ENCODE measurements at places on chromosomes 12 and 14.
A peak's percentile ranks its signal among the peaks of the same experiment; 100 is the strongest.

GRCh38 chr12:113299619-113300237 is 35.2 kb downstream of the SLC8B1 start:
- peak; percentile 39 for DNase-seq

GRCh38 chr14:94486883-94487282 is 10.9 kb upstream of the SERPINA9 start:
- no peak for DNase-seq

GRCh38 chr12:22321638-22322037 is 12.9 kb downstream of the ST8SIA1 start:
- no peak for DNase-seq

- no peak for DNase-seq
These were observed 844.3 kb downstream of the GALC start for GRCh38 chr14:87148655-87149054.

DNA sequence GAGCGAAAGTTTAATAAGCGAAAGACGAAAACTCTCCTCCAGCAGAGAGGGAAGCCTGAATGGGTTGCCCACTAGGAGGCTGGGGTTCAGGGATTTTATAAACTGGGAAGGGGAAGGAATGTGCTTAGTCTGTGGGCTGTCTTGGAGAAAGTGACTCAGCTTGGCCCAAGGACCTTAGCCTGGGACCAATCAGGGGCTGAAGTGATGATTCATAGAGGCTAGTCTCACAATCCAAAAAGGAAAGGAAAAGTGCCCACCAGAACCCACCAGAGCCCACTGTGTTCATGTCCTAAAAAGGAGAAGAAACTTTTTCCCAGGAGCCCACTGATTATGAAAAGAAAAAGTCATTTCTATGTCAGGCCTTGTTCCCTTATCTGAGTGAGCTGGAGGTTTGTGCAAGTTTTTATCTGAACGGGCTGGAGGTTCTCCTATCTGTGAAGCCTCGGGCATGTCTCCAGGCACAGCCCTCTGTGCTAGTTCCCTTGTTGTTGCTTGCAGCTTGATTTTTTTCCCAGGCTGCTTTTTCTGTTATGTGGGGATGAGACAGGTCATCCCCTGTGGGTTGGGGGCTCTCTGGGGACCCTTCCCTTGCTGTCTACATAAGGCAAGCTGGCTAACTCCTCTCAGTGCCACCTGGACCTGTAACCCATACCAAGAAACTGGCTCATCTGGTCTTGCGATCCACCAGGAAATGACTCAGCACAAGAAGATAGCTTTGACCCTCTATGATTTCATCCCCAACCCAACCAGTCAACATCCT is 8.3 kb upstream of the GOLGA5 start:
- peak; percentile 59 for DNase-seq

GRCh38 chr12:123465084-123465483 is 7.1 kb downstream of the SNRNP35 start:
- DNase-seq: no peak

DNA sequence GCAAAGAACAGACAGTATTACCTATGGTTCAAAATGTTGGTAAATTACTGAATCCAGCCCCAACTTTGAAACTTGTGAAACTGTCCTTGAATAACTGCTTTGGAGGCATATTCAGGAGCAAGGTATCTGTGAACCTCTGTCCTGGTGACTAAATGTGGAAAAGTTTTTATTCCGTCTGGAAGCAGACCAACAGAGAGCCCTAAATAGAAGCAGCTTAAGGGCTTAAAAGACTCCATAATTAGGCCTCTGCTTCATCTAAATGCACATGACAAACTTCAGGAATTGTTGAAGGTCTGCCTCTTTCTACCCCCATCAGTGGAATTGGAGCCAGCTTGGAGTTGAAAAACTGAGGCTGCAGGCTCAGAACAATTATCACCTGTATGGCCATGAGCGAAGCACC is 276.5 kb downstream of the KCNH5 start:
- no peak for DNase-seq

DNA sequence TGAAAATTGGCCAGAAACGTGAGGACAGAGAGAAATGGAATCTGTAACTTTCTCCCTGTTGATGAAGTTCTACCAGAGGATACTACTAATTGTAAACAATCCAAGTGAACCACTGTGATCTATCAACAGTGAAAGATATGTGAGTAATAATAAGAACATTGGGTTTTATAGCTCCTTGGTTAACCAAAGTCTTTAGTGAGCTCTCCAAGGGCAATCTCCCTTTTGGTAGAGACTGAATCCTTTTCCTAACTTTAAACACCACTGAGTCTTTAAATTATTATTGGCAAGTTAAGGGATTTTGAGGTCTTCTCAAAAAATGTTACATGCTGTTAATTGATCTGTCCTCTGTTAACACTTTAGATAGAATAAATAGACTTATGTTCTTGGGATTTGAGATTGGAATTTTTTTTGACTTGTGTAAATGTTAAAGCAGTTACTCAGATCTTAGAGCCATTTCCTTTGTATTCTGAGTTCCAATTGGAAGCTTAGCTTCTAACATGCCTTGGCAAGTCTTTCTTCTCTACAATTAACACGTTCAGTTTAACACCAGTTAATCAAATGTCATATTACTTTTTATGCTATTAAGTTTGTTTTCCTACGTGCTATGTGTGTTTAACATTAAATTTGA is 338.2 kb upstream of the DDHD1 start:
- no peak for DNase-seq

- DNase-seq: no peak
These were observed 31.6 kb downstream of the TESC start for GRCh38 chr12:117067638-117068037.

DNA sequence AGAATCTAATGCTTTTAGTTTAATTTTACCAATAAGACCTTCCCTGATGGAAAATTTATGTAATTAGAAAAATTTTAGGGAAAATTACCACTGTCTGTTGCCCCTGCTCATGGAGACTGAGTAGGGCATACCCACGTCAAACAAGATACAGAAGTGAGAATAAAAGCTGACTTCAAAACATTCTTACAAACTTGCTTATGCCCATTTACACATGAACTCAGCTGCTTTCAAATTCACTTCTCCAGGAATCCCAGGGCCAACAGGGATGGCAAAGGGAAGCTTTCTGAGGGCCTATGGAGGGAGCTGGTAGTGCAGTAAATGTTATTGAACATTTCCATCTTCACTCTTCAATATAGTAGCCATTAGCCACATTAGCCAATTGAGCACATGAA is 4.8 kb upstream of the NINJ2 start:
- no peak for DNase-seq

GRCh38 chr12:58321414-58321813 is 380.0 kb downstream of the ATP23 start:
- DNase-seq: no peak

GRCh38 chr14:84436528-84436927 is 1093.4 kb upstream of the FLRT2 start:
- no peak for DNase-seq

DNA sequence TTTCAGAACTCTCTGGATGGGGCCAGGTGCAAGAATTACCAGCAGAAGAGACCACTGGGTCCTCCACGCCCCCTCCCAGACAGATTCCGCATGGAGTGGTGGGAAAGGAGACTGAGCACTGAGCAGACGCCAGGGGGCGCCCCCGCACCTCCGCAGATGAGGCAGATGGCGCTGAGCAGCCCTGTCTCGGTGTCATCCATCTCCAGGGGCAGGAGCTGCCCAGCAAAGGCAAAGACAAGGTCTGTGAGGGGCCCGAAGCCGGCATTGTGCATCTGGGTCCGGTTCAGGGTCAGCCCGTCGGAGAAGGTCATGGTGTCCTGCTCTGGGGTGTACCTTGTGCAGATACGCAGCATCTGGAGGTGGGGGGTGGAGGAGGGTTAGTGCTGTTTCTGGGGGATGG is 6.3 kb upstream of the ITGB7 start:
- DNase-seq: no peak

GRCh38 chr12:14803830-14804160 is 325 bp downstream of the C12orf60 start:
- no peak for DNase-seq

DNA sequence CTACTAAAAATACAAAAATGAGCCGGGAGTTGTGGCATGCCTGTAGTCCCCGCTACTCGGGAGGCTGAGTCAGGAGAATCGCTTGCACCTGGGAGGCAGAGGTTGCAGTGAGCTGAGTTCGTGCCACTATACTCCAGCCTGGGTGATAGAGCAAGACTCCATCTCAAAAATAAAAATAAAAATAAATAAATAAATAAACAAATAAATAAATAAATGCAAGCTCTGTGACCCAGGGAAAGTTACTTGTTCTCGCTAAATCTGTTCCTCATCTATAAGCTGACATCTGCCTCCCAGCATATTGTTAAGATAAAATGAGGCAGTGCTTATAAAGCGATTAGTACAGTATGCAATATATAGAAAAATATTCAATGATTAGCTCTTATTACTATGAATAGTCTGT is 56.4 kb upstream of the STK38L start:
- DNase-seq: no peak

- DNase-seq: no peak
These were observed 24.3 kb upstream of the CPM start for GRCh38 chr12:68957273-68957672.

- no peak for DNase-seq
These were observed 19.6 kb upstream of the PYGL start for GRCh38 chr14:50963919-50964318.

GRCh38 chr12:121515615-121516014 is 65.2 kb downstream of the KDM2B start:
- no peak for DNase-seq

DNA sequence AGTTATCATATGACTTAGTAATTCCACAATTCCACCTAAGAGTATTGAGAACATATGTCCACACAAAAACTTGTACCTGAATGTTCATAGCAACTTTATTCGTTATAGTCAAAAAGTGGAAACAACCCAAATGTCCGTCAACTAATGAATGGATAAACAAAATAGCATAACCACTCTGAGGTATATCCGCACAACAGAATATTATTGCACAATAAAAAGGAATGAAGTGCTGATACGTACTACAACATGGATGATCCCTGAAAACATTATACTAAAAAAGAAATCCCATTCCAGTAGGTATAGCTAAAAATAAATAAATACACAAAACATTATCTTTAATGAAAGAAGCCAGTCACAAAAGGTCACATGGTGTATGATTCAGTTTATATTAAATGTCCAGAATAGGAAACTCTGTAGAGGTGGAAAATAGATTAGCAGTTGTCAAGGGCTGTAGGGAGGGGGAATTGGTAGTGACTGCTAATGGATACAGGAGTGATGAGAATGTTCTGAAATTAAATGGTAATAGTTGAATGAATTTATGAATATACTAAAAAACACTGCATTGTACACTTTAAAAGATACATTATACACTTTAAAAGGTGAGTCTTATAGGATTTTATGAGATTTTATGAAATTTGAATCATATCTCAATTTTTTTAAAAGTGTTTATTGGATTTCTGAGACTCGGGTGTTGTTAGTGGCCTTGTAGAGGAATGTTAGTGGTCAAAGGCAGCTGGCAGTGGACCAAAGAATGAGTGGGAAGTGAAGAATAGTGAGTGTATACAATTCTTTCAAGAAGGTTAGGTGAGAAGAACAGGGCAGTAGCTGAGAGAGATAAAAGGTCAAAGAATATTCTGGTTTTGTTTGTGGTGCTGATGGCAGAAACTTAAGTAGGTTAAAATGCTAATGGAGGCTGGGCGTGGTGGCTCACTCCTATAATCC is 36.3 kb upstream of the BAZ1A start:
- peak; percentile 7 for DNase-seq

DNA sequence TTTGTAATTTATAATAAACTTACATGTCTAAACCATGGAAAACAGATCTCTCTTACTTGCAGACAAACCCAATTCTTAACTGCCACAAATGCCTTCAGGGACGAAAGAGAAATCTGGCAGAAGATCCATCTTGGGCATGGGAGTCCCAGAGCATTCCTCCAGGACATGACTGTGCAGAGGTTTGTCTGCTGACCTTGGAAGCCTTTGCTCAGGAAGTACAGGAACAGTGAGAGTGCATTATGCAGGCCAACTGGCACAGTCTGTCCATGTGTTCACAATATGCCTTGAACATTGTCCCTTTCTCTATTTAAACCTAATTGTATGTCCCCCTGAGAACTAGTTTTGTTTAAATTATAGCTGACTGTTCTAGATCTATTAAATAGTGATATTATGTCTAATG is 467.1 kb downstream of the ATP23 start:
- DNase-seq: peak; percentile 48

GRCh38 chr14:34172173-34172451 is 221.2 kb upstream of the EGLN3 start:
- no peak for DNase-seq

DNA sequence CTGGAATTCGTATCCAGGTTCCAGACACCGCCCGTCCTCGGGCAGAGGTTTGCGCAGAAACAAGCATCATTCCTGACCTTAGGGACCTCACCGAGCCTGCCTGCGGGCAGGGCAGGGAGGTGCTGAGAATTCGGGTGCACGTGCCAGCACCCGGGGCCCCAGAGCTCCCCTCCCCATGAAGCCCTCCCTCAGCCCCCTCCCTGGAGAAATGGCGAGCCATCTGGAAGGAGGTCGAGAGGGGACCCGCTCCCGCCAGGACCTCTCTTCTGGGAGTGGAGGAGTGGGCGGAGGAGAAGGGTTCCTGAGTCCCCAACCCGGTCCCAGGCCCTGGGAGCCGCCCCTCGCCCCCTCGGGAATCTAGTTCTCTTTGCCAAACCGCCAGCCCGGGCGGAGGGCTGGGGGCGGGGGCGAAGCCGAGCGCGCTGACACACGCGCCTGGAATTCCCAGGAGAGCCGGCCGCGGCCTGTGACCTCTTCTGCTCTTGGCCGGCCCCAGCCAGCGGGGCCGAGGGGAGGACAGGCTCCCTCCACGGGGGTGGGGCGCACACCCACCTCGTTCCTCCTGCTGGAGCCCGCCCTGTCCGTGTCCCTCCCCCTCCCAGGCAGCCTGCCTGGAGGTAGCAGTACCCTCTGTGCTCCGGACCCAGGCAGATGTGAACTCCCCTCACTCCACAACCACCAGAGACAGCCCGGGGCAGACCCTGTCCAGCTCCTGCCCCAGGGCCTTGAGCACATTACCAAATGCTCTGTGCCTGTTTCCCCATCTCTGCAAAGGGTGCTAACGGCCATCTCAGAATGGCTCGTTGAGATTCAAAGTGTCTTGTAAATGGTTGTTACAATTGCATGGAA is 23.0 kb upstream of the GPR132 start:
- no peak for DNase-seq

GRCh38 chr14:34741840-34742239 is 27.4 kb upstream of the CFL2 start:
- DNase-seq: no peak

DNA sequence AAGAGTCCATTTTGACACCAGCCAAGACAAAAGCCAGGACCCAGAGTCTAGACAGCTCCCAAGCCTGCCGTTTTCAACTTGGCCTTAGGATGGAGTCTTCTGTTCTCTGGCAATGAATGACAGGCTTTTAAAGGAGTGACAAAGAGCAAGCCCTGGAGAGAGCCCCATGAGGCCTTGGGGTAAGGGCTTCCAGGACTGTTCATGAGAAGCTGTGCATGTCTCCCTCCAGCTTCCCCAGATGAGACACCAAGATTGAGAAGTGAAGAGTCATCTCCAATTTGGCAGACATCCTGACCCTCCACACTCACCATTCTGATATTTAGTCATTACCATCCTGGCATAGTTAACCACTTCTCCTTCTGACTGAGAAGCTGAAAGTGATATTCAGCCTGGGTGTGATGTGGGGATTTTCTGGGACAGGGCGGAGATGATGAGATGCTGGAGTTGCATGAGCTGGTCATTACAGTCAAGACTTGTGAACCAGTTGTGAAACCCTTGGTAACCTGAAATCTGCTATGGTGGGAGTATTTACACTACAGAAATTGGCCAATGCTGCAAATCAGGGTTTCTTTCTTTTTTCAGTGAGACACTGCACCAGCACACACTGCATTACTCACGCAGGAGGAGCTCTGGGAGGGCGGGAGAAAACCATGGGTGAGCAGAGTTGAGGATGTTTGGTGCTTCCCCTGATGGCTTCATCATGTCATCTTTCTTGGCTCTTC is 77.8 kb downstream of the VCPKMT start:
- DNase-seq: peak; percentile 59

GRCh38 chr14:104128981-104129380 is 9.4 kb upstream of the KIF26A start:
- no peak for DNase-seq
